Activated naive CD4-positive, alpha-beta T cell treated with anti-CD3 and anti-CD28 coated beads for 36 hours (primary cell): ENCODE measurements at places on chromosomes 6 and 20. TPM values are rescaled to one million over a fixed set of nuclear protein-coding genes. Genes with fewer than 3 reads are reported as not detected.

GRCh38 chr6:131640576-131640975, 3.5 kb downstream of the ENPP3 start:
- DNase-seq: no peak

The FOXA2 gene
- total RNA-seq: not detected

- no peak for DNase-seq
Measured at GRCh38 chr6:112337209-112337638, 9.9 kb upstream of the RFPL4B start.

The TMEM217 gene
- total RNA-seq: 0.95 TPM

The LAMA4 gene
- not detected for total RNA-seq

The PLCB4 gene
- not detected for total RNA-seq

DNA sequence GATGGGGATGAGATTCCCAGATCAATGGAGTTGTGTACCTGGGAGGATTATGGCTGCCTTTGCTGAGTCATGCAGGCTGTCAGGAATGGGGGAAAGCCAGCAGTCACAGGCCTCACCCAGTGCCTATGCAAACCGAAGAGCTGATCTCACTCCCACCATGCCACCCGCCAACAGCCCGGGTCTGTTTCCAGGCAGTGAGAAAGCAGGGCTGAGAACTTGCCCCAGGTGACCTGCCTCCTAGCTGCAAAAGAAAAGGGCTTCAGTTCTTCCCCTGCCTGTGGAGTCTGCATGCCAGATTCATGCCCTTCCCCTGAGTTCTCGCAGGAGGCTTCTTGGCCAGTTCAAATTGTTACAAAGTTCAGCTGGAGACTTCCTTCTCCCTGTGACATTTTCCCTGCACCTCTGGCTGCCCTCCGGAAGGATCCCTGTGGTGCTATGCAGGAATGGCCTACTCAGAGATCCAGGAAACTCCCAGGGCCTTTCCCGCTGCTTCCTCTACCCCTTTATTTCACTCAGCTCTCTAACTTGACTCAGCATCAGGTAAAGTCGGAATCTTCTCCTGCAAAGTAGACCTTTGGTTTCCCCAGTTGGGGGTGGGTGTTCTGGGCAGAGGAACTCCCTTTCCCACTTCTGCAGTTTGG, 71.5 kb upstream of the B3GAT2 start:
- DNase-seq: no peak

The SLC17A1 gene
- total RNA-seq: not detected

GRCh38 chr20:41213150-41213820, 75.9 kb downstream of the PLCG1 start:
- no peak for DNase-seq

DNA sequence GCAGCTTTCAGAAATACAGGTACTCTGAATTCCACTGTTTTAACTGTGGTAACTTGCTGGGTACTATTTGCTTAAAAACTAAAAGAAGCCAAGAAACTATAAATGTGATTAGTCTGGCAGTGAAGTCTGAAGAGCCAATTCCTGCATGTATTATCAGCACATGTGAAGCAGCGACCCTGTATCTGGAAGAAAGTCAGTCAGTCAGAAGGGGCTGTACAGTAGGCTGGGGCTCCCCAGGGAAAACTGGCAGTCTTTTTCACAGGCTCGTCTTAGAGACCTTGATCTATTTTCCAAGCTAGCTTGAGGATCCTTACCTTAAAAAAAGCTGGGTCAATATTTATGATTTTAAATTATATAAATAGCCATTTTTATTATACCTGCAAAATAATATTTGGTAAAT, 104.9 kb downstream of the PDSS2 start:
- no peak for DNase-seq

The BTNL2 gene
- not detected for total RNA-seq

GRCh38 chr6:111011360-111012142, 29.7 kb downstream of the RPF2 start:
- DNase-seq: no peak

The HDGFL1 gene
- total RNA-seq: not detected

DNA sequence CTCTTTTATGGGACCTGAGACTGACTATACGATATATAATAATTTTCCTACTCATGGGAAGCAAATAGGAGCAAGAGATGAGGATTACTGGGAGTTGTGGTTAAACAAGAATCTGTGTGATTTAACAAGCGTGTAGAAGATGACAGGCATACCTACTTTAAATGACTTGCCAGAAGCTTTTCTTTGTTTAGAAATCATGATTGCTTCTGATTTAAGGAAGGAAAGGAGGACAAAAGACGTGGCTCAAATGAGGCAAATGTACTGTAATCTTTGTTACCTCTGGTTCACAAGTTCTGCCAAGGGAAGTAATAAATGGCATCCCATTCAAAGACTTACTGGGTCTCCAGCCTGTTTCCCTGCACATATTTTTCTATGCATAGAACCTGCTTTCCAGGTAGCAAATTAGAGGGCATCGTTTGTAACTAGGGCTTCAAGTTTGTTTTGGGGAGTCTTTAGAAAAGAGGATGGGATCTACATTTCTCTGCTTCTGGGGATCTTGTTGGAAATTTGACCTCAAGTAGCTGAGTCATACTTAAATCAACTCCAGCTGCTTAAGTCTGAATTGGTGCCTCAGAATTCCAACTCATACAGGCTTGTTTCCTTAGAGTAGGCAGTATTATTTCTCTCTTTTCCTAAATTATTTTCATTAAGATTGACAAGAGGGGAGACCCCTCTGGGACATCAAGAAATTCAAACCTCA, 2.9 kb upstream of the TRMT11 start:
- no peak for DNase-seq

DNA sequence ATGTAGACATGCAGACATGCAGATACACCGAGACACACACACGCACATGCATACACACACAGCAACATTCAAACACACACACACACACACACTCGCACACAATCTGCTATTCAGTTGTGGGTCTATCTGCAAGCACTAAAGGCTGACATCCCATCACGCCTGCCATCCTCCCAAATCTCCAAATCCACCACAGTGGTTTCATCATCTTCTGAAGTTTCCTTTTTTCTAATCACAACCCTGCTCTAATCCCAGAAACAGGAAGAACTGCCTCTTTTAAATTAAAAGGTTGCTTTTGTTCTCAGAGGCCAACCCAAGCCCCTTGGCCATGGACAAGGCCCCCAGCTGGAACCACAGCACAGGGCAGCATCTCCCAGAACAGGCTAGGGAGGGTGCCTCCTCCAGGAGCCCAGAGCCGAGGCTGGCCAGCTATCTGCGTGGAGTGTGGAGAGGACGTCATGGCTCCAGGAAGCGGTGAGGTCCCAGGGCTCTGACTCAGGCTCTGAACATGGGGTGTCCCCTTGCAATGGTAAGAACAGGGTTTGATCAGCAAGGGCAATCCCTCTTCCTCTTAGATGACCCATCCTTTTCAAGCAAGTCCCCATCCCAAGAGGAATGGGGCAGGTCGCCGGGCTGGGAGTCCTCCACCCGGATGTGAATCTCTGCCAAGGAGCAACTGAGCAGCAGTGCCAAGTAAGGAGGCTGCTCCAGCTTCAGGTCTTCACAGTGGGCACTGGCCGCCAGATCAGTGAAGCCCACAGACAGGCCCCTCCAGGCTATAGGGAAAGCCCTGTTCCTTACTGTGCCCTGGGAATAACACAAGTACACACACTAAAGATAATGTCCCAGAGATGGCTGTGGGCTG, 14.7 kb downstream of the FOXF2 start:
- no peak for DNase-seq

The LRRC73 gene
- total RNA-seq: 0.10 TPM

- DNase-seq: no peak
Measured at GRCh38 chr6:29504961-29505360, 17.2 kb upstream of the MAS1L start.

GRCh38 chr6:118876814-118877213, 17.1 kb upstream of the ASF1A start:
- DNase-seq: no peak

The C2 gene
- 1.6 TPM for total RNA-seq

GRCh38 chr20:25623225-25623735, 534 bp downstream of the NANP start:
- DNase-seq: peak; percentile 32

The OPRL1 gene
- total RNA-seq: 0.47 TPM

DNA sequence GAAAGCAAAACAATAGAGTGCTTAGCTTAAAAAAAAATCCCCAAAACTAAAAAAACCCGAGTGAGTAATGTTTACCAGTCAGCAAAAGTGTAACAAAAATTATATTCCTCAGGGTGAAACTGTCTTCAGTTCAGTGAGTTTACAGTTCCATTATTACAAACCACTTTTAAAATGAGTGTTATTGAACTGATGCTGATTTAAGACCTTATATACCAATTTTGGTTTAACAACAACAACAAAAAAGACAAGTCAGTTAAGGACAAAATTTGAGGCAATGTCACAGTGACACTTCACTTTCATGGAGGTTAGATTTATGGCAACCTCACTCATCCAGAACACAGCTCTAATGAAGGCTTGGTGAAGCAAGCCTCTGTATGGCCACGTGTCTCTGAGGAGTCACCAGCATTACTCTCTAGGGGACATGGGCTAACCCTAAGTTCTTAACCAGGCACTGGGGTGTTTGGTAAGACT, 630.8 kb downstream of the PHF3 start:
- no peak for DNase-seq

- DNase-seq: no peak
Measured at GRCh38 chr6:34142061-34142998, 3.6 kb downstream of the GRM4 start.

DNA sequence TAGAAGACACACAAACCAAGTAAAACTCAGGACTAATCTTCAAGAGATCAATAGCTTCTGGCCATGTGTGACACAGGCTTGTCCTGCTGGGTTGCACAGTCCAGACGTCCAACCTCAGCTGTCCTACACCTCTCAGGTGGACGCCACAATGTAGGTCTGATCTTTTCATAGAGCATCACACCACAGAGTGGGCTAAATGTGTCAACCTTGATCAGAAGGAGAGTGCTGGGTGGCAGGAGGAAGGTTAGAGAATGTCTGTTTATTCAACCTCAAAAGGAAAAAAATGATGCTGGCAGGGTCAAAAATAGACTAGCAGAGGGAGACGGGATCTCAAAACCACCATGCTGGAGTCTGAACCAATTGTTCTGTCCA, 41.7 kb downstream of the GFOD1 start:
- DNase-seq: no peak

GRCh38 chr6:6749702-6750491, 161.4 kb downstream of the LY86 start:
- DNase-seq: peak; percentile 79

DNA sequence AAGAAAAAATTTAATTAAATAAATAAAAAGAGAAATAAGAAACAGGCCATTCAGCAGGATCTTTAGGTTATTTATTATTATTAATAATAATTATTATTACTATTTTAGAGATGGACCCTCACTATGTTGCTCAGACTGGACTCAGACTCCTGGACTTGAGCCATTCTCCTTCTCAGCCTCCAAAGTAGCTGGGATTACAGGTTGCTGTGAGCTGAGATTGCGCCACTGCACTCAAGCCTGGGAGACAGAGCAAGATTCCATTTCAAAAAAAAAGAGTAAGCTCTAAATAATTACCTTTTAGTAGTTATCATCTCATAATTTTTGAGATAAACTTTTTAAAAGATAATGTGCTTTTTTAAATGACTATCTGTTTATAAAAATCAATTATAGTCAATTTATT, 1102.8 kb upstream of the GJE1 start:
- DNase-seq: no peak

- no peak for DNase-seq
Measured at GRCh38 chr6:134875367-134875766, 74.5 kb downstream of the ALDH8A1 start.

DNA sequence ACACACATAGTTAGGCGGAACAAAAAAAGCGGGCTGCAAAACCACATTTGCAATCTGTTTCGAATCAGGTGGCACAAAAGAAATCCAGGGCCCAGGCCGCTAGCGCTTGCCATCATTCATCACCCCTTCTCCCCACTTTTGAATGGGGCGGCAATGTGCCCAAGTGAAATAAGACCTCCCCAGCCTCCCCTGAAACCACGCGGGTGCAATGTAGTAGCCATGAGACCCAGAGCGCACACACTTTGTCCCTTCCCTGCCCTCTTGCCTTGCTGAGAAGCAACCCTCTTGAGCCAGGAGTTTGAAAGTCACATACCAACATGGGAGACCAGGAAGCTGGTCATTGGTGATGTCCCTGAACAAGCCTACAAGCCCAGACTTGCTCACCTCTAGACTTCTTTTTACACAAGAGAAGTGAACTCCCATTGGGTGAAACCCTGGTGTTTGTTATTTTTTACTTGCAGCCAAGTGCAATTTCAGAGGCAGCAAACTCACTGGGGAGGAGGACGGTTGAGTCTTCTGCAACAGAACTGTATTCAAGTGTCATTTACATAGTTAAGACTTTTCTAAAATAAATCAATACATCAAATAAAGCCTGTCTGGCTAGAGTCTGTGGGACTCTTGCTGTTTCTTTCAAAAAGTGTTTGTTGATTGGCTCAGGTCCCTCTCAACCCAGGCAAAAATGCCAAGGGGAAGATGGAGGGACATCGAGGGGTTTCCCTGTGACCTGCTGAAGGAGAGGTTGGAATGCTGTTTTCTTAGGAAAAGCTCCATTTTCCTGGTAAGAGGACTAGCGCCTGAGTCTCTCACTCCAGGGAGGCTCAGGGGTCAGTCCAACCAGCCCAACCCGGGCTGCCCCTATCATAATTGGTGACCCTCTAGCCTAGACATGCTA, 138.1 kb upstream of the PTPN1 start:
- no peak for DNase-seq

DNA sequence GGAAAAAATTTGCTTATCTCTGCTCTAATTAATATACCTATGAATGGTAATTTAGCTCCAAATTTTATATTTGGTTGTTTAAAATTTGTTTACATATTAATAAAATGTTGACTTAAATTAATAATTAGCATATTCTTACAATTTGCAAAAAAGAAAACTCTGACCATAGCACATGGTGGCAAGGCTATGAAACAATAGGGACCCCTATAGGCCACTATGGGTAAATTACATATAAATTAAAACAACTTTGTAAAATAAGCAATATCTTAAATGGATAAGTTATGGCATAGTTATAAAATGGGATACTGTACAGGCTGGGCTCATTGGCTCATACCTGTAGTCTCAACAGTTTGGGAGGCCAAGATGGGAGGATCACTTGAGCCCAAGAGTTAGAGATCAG, 76.0 kb downstream of the MKKS start:
- no peak for DNase-seq

The CNR1 gene
- not detected for total RNA-seq

DNA sequence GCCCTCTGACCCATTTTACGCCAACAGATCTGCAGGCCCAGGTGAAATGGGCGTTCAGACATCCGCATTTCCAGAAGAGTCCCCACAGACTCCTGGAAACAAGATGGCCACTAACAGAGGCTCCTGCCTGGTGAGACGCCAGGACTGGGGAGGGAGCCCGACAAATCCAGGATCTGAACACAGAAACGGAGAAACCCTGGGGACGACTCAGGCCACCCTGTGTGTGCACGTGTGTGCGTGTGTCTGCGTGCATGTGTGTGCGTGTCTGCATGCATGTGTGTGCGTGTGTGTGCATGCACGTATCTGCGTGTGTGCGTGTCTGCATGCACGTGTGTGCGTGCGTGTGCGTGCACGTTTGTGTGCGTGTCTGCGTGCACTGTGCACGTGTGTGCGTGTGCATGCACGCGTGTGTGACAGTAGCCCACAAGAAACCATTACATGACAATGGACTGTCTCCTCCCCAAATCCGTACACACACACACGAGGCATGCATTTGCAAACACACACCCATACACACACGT, 24.9 kb downstream of the CHRNA4 start:
- no peak for DNase-seq

The TP53TG5 gene
- 0.59 TPM for total RNA-seq

GRCh38 chr6:134176264-134176975, 124.0 kb upstream of the SLC2A12 start:
- DNase-seq: no peak

- peak; percentile 86 for DNase-seq
Measured at GRCh38 chr6:16669227-16669626, 92.0 kb downstream of the ATXN1 start.

- DNase-seq: no peak
Measured at GRCh38 chr6:101286146-101286545, 107.4 kb upstream of the GRIK2 start.

The ZBP1 gene
- 0.14 TPM for total RNA-seq
